ENCODE measurements at places on chromosomes 5 and 9.
A peak's percentile ranks its signal among the peaks of the same experiment; 100 is the strongest.

GRCh38 chr5:35954175-35954574 lies 15.8 kb upstream of the CAPSL start:
- DNase-seq = no peak

- no peak for DNase-seq
Measured at GRCh38 chr9:79461712-79462111, 110.1 kb upstream of the TLE4 start.

GRCh38 chr5:109387408-109387974 lies 22.3 kb downstream of the PJA2 start:
- DNase-seq = no peak

- peak; percentile 65 for DNase-seq
Measured at GRCh38 chr5:177553671-177554429, 513 bp downstream of the FAM193B start.

- DNase-seq = no peak
Measured at GRCh38 chr5:119273391-119273839, 82.4 kb upstream of the TNFAIP8 start.

DNA sequence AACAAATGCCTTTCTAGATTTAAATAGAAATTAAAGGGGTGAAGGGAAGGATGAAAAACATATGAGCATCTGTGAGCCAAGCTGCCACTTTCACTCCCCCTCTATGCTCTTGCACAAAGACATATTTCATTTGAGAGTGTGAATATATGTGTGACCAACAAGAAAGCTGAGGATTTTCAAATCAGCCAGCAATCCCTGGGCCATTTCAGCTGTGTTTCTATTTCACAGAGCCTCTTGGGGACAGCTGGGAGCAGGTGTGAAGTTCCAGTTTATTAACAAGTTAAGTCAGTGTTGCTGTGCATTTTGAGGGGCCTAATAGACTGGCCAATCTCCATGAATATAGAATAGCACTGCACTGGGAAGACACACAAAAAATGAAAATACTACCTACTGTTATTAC lies 248.7 kb upstream of the RGMB start:
- no peak for DNase-seq

- peak; percentile 87 for DNase-seq
Measured at GRCh38 chr5:135714126-135714894, 120.2 kb upstream of the SLC25A48 start.

GRCh38 chr5:777756-778161 lies 6.8 kb downstream of the ZDHHC11B start:
- DNase-seq = peak; percentile 78

GRCh38 chr5:74667396-74667795 lies 17.6 kb upstream of the HEXB start:
- DNase-seq = no peak

GRCh38 chr9:112224401-112225289 lies 49.5 kb upstream of the SUSD1 start:
- DNase-seq = no peak

DNA sequence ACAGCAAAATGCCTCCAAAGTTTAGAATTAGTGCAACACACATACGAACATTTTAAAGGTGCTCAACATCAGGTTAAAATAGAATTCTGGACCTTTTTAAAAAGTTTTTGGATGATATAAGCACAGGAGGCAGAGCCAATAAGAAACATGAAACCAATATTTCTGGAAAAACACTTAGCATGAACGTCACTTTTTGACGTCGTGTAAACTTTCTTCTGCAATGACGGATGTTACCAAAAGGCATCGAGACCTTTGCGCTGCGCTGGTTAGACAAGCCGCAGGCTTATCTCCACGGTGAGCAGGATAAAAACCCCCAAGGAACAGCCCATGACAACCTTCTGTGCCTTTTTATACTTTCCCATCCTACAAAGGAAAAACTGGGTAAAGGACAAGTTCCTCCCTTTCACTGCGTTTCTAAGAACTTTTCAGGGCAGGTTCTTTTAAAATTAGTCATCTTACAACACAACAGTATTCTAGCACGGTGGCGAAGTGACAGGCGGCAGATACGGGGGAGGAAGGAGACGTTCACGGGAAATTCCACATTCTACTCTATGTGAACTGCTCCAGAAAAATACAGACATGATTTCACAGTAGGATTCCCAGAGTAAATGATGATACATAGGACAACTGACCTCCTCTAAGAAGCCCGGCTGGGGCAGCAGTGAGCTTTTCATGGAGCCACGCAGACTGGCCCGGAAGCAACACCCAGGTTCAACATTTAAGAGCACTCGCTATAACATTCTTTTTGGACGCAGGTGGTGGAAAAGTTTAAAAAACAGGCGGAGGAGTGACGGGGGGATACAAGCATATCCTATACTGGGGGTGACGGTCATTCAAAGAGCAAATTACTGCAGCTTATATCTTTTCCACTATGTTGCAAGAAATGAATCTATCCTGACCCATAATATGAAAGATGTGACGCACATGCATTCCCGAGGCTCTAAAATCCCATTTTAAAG lies 52.4 kb downstream of the USP20 start:
- DNase-seq = no peak

Data from urothelium cell line (cell line).